Uterus (tissue), 4 donors: ENCODE measurements at places on chromosomes 2 and 18.
A peak's percentile ranks its signal among the peaks of the same experiment; 100 is the strongest.

GRCh38 chr2:67503066-67503795 lies 106.1 kb downstream of the ETAA1 start:
- peak; percentile 39 for DNase-seq

DNA sequence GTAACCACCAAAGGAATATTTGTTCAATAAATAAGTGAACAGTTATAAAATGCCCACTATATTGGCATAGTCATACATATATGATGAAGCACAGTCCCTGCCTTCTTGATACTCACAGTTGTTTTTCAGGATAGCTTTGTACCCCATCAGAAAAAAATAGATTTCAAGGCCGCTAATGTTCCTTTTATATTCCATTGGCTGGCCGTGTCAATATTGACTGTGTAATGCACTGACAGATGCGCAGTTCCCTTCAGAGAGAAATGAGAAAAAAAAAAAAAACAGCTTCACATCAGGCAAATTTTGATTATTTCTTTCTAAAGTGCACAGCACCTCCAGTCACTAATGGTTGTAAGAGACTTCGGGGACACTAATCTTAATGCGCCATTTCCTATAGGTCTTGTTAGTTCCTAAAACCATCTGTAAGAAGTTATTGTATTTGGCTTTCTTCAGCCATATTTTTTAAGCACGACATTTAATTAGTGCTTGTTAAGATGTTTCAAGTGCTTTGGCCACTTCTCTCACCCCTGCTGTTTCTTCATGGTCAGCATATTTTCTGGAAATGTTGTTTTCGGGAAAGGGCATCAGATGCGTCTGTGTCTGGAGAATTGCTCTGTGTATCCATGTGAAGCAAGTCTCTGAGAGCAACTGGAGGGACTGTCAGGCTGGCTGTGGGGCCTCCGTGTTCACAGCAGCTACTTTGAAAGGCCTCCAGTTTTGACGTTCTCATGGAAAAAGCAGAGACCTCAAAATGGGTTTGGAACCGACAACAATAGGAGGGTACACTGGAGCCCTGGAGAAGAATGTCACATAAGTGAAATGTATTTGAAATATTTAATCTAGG lies 378.3 kb downstream of the MTX2 start:
- no peak for DNase-seq

GRCh38 chr2:207779523-207779922 lies 9.8 kb upstream of the FZD5 start:
- no peak for DNase-seq

GRCh38 chr2:239132156-239132709 lies 268.6 kb downstream of the HDAC4 start:
- no peak for DNase-seq

GRCh38 chr18:79579807-79580497 lies 99.7 kb upstream of the CTDP1 start:
- peak; percentile 7 for DNase-seq

GRCh38 chr2:10764096-10764785 lies 42.8 kb downstream of the ATP6V1C2 start:
- no peak for DNase-seq

- DNase-seq, result no peak
These were observed 911 bp upstream of the PTPRM start for GRCh38 chr18:7566244-7566566.

GRCh38 chr18:59665057-59666006 lies 31.9 kb downstream of the CCBE1 start:
- DNase-seq, result no peak

DNA sequence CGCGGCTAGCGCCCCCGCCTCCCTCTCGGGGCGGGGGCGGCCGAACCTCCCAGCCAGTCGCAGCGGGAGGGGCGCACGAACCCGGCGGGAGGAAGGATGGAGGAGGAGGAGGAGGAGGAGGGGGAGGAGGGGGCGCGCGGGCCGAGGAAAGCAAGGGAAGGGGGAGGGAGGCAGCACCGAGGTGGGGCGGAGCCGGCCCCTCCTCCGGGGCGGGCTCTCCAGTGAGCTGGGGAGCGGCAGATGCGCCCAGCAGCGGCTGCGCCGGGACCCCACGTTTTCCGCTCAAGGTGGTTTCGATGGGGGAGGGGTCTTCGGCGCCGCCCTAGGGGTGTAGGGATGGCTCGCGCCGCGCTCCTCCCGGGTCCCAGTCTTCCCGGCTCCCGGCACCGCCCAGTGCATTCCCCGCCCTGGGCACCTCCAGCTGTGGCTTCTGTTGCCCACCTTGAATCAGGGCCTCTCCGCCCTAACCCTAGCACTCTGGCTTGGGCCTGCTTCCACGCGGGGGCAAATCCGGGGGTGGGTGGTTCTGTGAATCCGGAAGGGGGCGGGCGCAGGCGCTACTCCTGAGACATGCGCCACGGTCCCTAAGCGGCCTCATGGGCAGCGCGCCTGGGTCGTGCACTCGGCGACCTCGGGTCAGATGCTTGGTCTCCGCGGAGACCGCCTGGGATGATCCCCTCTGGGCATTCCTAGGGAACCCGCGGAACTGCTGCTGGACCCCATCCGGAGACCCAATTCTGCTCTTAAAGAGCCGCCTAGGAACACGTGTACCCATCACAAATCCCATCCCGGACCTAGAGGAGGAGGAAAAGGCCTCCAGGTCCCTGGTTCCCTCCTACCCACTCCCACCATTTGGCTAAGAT lies at the start of gene FBXO41:
FBXO41 (minus strand) TSS at position 183 of the 863 bp plus-strand sequence. CDS start 14,848 bp downstream, outside the sequence.
- DNase-seq, result peak; percentile 38

- no peak for DNase-seq
These were observed 3.9 kb downstream of the WIPF1 start for GRCh38 chr2:174593574-174594203.

DNA sequence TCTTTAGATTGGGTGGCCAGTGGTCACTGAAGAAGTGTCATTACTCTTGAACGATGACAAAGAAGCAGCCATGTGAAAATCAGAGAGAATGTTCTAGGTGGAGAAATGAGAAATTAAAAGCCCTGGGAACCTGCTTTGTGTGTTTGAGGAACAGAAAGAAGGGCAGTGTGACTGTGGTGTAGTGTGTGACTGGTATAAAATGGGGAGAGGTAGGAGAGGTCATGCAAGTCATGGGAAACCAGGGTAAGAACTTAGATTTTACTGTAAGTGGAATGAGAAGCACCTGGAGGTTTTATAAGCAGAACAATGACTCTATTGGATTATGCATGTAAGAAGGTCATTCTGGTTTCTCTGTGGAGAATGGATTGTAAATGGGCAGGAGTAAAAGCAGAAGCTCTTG lies 12.2 kb downstream of the ICOS start:
- DNase-seq, result no peak

DNA sequence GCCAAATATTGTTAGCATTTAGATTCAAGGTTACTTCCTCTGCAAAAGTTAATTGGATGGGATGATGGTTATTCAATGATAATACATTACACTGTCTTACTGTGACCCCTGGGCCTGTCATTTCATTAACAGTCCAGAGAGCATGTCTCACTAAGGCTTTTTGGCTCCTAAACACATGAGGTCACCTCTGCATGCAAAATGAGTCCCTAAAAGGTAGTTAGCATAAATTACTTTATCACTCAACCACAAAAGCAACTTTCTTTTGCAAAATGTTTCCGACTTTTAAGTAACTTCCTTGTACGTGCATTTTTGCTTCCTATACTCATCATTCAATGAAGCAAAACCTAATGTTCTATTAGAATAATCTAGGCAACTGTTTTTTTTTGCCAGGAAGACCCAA lies 16.8 kb upstream of the AGFG1 start:
- DNase-seq, result no peak

DNA sequence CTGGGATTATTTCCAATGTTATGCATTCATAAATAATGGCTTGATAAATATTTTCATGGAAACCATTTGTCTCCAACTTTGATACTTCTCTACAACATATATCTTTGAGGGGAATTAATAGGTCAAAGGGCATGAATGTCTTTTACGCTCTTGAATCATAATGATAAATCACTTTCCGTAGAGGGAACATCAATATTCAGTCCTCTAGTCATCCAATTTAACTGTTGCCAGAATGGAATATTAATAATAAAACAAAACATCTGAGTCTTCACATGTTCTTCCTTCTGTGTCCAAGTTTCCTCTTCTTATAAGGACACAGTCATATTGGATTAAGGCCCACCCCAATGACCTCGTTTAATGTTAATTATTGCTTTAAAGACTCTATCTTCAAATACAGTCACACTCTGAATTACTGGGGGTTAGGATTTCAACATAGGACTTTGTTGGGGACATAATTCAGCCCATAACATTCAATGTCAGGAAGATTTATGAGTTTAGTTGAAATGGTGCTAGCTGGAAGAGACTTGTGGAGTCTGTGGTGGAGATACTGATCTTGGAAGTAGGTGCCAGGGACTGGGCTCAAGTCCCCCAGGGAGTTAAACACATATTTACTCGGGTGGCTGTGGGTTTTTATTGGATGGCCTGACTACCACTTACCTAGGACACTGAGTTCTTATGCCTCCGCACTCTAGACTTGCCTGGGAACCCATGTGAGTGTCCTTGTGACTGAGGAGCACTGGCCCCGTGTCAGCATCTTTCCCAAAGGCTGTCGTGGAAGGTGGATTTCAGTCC lies 85.0 kb upstream of the SEC11C start:
- peak; percentile 29 for DNase-seq

- no peak for DNase-seq
These were observed 1344.5 kb upstream of the CHAC2 start for GRCh38 chr2:52423111-52423510.

DNA sequence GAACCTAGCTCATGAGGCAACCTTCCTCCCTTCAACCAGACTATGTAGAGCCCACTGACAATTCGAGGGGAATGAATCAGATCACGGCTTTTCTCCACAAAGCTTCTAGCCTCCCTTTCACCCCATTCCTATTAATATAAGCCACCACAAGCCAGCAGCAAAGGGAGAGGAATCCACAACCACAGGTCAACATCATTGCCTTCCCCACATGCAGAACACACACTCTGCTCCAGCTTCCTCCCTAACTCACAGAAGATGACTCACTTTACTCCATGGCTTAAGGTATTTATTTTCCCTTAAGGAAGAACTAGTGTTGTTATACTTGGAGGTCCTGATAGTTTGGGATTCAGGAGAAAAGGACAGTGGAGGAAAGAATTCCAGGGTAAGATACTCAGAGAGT lies 272.2 kb downstream of the C1D start:
- no peak for DNase-seq

DNA sequence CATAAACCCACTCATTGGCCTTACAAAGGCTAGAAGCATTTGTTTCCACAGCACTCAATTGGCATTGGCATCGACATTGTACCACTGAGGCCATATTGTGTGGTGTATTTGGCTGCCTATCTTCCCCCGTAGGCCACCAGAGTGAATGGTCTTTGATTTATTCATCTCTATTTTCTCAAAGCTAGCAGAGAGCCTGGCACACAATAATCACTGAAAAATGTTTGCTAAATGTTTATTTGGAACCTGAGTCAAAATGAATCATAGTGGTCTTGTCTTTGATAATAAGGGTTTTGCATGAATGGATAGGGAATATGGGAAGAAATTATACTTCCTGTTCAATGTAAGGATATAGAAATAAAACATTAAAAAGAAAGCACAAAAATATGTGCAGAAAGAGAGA lies 107.3 kb upstream of the SLC8A1 start:
- DNase-seq, result no peak

DNA sequence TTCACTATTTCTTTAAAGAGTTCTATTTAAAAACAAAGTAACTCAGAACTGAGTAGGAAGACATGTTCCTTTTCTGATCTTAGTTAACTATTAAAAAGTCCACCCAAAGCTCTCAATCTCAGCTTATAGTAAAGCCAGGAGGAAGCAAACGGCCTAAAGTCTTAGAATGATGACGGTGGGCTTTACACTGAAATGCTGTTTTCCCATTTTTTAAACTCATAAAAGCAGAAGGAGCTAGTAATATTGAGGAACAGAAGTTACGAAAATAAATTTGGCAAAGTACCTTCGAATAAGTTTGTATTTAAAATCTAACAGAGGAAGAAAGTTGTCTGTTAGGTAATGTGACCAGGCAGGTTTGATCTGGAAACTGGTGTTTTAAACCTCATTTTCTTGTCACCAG lies 111.1 kb downstream of the ZNF532 start:
- no peak for DNase-seq

DNA sequence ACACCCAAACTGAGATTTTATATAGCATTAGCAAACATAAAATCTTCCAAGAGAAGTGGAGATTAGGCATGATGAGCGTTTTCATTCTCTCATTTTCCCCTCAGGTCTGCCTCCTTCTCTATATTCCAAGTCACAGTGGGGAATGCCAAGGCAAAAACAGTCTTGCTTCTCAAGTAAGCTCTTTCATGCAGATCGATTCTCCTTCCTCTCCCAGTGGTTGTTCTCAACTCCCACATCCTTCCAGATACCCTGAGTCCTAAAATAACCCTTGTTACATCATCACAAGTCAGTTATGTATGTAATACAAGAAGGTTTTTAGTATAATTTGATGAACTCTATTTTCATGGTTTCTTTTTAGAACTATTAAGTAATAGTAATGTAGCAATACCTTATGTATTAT lies 150.6 kb downstream of the TXNL1 start:
- DNase-seq, result no peak

- DNase-seq, result no peak
These were observed 5.6 kb downstream of the CCT4 start for GRCh38 chr2:61882850-61883249.

DNA sequence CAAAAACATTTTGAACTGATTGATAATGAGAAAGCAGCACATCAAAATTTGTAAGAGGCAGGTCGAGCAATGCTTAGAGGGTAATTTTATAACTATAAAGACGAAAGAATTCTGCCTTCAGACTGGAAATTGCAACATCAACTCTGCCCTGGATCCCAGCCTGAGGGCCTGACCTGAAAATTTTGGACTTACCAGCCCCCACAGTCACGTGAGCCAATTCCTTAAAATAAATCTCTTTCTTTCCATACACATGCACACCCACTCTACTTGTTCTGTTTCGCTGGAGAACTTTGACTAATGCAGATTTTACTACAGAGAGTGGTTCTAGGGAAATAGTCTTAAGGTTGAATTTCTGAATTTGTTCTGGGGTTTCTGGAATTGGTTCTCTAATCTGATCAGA lies 14.6 kb upstream of the ACOXL start:
- DNase-seq, result peak; percentile 72
